ENCODE measurements at places on chromosomes 7 and 10. TPM values are rescaled to one million over a fixed set of nuclear protein-coding genes. Genes with fewer than 3 reads are reported as not detected.

DNA sequence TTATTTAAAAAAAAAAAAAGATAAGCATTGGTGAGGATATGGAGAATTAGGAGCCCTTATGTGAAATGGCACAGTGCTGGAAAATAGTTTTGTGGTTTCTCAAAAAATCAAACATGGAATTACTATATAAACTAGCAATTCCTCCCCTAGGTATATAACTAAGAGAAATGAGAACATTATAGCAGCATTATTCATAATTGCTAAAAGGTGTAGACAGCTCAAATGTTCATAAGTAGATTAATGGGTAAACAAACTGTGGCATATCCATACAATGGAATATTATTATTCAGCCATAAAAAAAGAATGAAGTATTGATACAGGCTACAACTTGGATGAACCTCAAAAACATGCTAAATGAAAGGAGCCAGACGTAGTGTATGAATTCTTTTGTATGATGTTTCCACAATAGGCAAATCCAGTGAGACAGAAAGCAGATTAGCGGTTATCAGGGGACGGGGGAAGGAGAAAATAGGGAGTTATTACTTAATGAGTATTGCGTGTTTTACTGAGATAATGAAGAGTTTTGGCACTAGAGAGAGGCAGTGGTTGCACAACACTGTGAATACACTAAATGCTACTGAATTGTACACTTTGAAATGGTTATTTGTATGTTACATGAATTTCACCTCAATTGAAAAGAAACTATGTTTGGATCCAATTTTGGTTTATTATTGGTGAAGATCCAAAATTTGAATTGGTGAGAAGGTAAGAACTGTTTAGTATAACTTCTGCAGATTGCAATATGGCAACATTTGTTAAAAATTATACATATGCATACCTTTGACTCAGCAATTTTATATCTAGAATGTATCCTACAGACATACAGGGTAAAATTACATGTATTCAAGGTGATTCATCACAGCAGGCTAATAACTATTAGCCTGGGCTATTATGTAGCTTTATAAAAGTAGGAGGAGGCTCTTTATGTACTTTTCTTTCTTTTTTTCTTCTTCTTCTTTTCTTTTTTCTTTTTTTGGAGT is 69.7 kb downstream of the VCL start:
- no peak for DNase-seq

DNA sequence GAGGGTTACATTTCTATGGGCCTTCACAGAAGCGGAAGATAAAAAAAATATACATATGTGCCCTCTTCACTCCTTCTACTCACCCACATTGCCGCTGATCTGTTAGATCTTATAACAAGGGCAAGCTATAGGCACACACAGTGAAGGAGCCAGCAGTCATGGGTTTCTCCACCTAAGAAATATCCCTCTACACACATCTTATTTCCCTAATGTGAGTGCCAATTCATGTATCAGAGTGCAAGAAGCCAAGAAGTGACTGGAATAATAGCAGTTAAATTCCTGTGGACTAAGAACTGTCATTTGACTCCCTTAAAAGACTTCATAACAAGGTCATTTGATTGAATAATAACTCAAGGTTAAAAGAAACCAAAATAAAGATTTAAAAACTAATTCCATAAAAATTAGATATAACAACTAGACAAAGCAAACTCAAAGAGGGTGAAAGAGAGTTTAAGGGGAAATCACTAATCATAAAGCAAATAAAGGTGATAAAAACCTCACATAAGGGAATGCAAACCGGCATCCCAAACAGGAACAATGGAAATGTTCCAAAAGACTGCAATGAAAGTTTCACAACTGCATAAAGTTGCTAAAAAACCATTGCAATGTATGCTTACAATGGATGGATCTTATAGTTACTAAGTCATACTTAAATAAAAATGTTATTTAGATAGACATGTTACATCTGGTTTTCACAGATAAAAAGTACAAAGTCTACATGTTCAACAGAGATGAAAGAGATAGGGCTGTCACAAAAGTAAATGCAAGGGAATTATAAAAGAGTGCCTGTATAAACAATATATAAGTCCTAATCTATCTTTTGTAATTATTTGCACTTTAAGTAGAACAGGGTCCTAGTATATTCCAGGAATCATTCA is 42.8 kb downstream of the ARHGAP21 start:
- peak; percentile 36 for DNase-seq

- DNase-seq, result no peak
Measured at GRCh38 chr10:28217848-28218247, 85.0 kb downstream of the MPP7 start.

DNA sequence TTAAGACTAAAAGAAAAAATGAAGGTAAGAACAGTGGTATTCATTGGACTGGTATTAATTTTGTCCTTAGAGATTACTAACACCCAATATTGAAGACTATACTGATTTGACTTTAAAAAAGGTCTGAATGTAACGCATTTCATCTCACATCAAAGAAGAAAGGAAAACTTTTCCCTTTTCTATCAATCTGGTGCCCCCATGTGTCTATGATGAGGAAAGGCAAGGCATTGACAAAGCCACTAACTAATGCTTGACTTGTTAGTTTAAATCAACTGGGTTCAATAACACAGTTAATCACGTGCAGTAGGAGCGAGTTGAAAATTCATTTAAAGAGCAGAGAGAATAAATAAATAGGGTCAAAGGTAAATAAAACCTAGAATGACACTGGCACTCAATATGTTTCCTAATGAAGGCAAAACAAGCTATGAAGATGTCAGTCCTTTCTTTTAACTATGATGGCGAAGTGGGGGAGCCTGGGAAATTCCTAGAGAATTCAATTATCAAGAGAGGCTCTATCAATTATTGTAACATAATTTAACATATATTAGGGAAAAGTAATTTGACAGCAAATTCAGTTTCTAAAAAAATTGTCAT is 180.9 kb downstream of the ANK3 start:
- DNase-seq, result peak; percentile 64

DNA sequence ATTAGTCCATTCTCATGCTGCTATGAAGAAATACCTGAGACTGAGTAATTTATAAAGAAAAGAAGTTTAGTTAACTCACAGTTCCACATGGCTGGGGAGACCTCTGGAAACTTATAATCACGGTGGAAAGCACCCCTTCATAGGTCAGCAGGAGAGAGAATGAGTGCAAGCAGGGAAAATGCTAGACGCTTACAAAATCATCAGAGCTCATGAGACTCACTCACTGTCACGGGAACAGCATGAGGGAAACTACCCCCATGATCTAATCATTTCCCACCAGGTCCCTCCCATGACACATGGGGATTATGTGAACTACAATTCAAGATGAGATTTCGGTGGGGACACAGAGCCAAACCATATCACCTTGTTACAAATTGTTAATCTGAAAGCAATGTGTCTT is 15.8 kb downstream of the TAS2R39 start:
- DNase-seq, result no peak

- peak; percentile 67 for DNase-seq
Measured at GRCh38 chr10:63522277-63522687, 1.1 kb downstream of the REEP3 start.

DNA sequence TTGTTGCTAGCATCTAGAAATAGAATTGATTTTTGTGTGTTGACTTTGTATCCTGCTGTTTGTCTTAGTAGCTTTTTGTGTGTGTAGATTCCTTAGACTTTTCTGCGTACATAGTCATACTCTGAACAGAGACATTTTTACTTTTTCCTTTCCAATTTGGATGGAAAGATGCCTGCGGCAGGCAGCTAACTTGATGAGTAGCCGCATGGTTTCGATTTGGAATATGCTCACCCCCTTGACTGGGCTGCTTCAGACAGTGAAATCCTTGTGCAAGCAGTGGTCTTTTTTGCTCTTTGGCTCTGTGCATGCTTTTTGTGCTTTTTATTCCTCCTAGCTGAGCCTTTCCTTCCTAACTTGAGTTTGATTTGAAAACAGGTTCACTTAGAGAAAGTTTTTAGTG is 71.8 kb downstream of the HHEX start:
- DNase-seq, result no peak

DNA sequence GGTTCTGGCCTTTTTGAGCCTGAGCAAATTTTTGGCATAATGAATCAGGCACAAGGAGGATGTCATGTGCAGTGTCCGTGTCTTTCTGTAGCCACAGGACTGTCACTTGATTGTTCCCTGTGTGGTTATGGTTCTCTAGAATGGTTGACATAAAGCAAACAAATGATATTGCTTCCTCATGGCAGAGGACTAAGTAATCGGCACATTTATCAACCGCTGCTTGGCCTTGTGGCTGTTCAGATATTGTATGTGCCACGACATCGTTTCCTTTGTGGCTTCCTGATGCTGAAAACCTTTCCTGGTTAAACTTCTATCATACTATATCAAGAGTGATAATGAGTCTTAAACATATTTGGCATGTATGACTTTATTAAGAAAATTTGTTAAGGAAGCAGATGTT is 598.8 kb downstream of the SUGCT start:
- peak; percentile 80 for DNase-seq

Gene BUD23
- 31.2 TPM for total RNA-seq

Gene TAS2R5
- 0.22 TPM for total RNA-seq

All from lung microvascular endothelial cell (primary cell).